ENCODE measurements at places on chromosomes 6 and 20.
A peak's percentile ranks its signal among the peaks of the same experiment; 100 is the strongest.

GRCh38 chr6:87074101-87074621, 20.7 kb downstream of the CGA start:
- ATAC-seq, result no peak

DNA sequence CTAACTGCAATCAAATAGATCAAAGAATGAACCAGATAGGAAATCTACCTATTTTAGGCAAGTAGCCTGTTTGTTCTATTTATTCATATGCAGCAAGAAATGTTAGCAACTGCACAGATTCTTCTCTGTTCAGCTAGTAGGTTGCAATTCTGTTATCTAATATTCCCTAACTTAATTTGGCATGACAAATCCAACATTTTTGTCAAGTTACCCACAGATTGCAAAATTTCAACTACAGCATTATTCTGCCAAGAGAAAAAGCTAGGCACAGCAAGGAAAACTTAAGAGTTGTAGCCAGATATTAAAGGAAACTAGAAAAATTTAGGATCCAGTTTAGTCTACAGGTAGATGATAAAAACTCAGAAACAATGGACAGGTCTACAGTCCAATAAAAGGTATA, 104.4 kb upstream of the SYNCRIP start:
- ATAC-seq, result no peak

- ATAC-seq, result no peak
Observed at GRCh38 chr6:92114091-92114675, 1305.2 kb downstream of the EPHA7 start.

GRCh38 chr6:106069478-106069877, 16.7 kb upstream of the PRDM1 start:
- ATAC-seq, result no peak

DNA sequence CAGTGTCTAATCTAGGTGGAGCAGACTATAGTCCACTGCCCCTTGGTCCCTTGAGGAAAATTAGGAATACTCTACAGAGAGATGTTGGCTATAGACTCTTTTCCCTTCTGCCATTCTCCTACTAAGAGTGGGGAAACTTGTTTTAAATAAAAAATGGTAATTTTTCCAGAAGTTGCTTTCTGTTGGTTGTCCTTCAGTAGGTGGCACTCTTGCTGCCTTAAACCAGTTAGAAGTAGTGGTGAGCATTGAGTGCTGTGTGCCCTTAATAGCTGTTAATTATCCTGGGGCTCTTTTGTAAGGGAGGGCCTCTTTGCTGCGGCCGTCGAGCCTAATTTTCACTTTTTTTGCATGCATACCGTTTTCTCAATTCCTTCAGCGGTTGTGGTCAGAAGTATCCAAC, 2.8 kb downstream of the CMTR1 start:
- ATAC-seq, result no peak

DNA sequence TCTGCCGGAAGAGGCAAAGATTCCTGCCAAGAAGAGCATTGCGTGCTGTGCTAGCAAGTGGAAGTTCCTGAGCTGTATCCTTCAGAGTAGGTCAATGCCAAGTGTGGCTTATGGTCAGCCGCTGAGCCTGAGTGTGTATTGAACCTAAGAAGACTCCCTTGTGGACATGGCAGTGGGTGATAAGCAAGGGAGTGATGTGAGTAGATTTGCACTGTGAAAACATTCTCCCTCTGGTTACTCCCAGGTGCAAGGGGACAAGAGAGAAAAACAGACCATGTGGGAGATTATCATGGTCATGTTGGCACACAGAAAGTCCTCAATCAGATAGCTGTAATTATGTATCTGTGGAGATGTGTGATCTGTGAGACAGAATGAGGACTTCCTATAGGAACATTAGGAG, 6.1 kb upstream of the TMEM74B start:
- ATAC-seq, result no peak

DNA sequence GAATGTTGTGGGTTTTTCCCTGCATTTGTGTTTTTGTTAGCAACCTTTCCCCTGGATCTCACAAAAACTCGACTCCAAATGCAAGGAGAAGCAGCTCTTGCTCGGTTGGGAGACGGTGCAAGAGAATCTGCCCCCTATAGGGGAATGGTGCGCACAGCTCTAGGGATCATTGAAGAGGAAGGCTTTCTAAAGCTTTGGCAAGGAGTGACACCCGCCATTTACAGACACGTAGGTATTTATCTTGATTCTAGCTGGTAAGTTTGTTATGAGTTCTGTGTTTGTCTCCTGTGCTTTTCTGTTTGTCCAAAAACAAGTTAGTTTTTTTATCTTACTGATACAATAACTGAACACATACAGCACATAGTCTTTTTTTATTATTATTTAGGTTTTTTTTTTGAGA, 3.0 kb downstream of the SLC25A27 start:
- ATAC-seq, result no peak

DNA sequence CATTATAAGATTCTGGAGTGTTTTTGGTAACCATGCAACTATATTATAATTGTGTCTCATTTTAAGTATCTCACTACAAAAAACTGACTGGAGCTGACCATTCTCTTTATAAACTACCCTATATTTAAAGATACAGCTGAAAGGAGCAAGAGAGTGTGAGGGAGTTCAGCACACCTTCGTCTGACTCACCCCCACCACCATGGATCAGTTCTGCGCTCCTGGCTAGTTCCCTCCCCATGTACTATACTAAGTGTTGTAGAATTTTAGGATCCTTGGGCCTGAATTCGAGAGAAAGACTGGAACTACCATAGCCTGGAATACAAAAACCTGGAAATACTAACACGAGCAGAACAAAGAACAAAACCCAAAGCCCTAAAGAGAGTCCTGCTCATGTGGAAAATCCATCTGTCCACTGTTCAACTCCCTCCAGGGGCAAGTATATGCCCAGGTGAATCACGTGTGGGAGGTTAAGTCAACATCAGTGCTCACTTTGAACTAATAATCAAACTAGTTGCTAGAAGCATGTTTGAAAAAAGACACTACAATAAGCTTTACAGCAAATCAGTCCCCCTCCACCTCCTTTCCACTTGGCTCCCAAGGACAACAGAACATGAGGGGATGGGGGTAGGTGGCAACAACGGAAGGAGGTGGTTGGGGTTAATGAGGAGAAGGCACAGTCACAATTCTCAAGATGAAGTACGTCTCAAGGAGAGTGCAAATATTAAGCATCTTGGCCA, 46.8 kb downstream of the ELOVL5 start:
- no peak for ATAC-seq

- ATAC-seq, result no peak
Observed at GRCh38 chr6:21870076-21870730, 276.7 kb downstream of the SOX4 start.

GRCh38 chr6:156336089-156336488, 441.1 kb upstream of the ARID1B start:
- ATAC-seq, result no peak

GRCh38 chr6:160417550-160417949, 69.4 kb downstream of the SLC22A3 start:
- no peak for ATAC-seq

GRCh38 chr20:59559863-59560262, 44.5 kb upstream of the PHACTR3 start:
- no peak for ATAC-seq

- ATAC-seq, result no peak
Observed at GRCh38 chr6:157503018-157503747, 122.2 kb downstream of the ZDHHC14 start.

DNA sequence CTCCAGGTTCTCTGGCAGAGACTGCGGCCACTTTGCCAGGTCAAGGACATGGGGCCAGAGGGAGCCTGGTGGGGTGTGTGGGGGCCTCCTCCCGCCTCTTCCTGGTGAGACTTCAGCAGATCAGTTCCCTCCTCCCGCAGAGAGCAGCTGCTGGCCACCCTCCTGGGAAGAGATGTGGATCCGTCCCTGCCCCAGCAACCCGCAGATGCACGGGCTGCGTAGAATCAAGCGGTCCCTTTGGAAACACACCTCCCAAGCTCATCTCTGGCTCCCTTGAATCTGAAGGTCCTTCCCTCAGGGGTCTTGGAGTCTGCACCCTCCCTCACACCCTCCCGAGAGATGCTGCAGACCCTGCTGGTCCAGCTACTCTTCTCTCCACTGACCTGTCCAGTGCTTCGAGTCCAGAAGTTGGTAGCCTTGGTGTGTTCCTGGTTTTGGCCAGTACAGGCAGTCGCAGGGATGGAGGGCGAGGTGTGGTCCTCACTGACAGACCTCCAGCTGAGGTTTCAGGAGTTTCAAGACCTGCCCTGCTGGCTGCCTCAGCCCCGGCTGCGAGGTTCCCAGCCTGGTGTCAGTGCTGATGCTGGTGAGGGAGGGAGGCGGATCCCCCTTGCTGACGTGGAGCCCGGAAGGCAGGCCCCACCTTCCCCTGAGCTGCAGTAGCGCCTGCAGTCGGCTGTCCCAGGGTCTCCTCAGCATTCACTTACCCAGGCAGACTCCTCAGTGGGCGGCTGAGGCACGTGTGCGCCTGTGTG, at the start of gene NPBWR2:
Gene NPBWR2, minus strand, starts transcription at position 585 of the 755 bp plus-strand sequence. CDS start 734 bp downstream, outside the sequence.
- ATAC-seq, result no peak

DNA sequence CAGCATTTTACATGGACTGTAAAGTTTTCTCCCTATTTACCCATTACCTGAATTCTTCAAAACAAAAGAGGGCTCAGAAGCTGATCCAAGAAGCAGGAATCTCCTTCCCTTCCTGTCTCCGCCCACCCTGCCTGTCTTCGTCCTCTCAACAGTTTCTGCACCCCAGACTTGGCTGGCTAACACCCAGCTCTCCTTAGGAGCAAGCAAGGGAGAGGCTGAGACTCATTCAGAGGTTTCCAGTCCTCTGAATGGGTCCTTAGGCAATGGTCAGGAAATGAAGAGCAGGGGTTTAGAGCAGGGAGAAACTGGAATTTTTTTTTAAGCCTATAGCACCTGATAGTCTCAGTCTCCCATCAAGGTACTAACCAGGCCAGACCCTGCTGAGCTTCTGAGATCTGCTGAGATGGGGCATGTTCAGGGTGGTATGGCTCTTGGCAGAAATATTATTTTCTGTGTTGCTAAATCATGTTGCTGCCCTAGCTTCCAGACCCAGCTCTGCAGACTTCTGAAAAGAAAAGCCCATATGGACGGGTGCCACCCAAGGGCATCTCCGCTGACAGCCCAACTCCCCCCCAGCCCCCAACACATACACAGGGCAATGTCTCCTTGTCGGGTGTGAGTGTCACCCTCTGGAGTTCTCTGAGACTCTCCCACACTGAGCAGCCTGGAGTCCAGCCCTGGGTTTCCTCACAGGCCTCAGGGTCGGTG, 74.6 kb upstream of the CD93 start:
- no peak for ATAC-seq

DNA sequence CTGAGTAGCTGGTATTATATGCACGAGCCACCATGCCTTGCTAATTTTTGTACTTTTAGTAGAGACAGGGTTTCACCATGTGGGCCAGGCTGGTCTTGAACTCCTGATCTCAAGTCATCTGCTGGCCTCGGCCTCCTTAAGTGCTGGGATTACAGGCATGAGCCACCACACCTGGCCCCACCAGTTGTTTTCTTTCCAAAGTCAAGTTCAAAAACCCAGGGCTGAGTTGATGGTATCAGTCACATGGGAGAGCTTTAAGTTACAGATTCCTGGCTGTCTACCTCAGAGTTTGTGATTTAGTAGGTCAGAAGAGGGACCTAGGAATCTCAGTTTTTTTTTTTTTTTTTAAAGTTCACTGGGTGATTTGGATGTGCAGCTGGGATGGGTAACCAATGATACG, 107.7 kb downstream of the SCP2D1 start:
- ATAC-seq, result no peak

DNA sequence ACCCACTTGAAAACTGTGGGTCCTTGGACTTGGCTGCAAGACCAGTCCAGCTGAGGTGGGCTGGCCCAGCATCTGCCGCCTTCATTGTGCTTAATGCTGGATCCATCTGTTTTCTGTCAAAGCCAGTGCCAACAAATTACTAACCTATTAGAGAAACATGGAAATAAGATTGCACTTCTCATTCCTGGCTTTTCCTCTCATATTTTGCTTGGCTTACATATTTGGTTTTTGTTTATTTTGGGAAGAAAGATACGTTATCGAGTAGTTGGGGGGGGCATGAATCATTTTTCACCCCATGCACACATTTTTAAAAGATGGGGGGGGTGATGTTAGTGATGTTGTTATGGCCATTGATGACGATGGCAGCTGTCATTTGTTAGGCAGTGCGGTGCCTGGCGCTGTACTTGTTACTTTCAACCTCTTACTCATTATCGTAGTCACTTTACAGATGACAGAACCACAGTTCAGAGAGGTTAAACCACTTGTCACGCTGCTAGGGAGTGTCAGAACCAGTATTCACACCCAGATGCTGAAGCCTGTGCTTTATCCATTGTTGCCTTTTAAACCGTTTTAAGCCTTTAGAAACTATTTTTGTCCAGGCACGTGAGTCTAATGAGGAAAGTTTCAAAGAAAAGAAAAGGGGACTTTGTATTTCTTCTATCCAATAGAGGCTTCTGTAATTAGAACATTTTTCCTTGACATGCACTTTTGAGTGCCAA, 180.0 kb downstream of the TMEM242 start:
- peak; percentile 91 for ATAC-seq

GRCh38 chr20:35003211-35004031, 47.8 kb downstream of the MYH7B start:
- no peak for ATAC-seq

GRCh38 chr6:25156123-25156522, 123.1 kb upstream of the CARMIL1 start:
- ATAC-seq, result no peak

DNA sequence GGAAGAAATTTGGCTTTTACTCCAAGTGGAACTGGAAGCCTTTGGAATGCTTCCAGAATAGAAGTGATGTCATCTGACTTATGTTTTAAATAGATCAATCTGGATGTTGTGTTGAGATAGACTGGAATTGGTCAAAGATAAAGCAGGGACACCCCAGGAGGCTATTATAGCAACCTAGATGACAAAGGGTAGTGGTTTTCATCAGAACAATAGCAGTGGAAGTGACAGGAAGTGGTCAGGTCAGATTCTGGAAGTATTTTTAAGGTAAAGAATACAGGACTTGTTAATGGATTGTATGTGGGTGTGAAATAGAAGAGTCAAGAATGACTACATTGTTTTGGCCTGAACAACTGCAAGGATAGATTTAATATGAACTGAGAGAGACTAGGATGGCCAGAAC, 191.4 kb downstream of the ADGRB3 start:
- ATAC-seq, result no peak

DNA sequence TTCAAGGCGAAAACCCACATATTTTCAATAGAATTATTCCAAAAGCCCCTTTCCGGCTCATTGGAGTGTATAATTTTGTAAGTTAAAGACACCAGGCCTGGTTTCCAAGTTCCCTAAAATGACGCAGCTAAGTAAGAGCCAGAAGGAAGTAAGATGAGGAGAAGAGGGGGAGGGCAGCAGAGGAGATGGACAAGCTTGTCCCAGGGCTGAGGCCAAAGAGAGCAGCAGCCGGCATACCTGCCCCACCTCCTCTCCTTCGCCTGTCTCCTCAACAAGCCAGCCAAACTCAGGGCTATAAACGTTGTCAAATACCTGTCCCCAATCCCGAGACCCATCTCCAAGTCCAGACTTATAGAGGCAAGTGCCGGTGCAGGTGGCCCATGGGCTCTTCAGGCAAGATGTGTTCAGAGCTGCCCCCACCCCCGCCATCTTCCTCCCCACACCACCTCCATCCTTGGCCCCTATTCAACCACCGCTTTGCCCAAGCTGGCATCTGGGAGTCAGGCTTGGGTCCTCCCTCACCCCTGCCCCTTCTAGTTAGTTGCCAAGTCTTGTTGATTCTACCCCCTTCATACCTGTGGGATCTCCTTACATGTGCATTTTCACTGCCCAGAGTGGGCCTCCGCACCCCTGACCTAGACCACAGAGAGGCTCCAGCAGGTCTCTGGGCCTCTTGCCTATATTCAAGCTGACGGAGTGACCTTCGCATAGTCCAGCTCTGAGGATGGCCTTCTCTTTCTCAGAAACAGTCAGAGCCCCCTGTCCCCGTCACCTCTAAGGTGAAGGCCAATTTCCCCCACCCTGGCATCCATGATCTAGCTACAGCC, 75.7 kb upstream of the SIRPA start:
- ATAC-seq, result no peak

- peak; percentile 36 for ATAC-seq
Observed at GRCh38 chr6:34638834-34639736, 57.5 kb downstream of the ILRUN start.

All from activated CD4-positive, CD25-positive, alpha-beta regulatory T cell treated with anti-CD3 and anti-CD28 coated beads, Interleukin-2, amount 50 U/mL, for 24 hours (primary cell).